ENCODE measurements at places on chromosomes 4 and X. TPM values are rescaled to one million over a fixed set of nuclear protein-coding genes. Genes with fewer than 3 reads are reported as not detected.
A peak's percentile ranks its signal among the peaks of the same experiment; 100 is the strongest.

The ITGB1BP2 gene
- total RNA-seq, result 4.4 TPM

The ITM2A gene
- 4.9 TPM for total RNA-seq

The PGAM4 gene
- not detected for total RNA-seq

The PDLIM3 gene
- 9.2 TPM for total RNA-seq

The SPANXD gene
- total RNA-seq, result 0.82 TPM

The CHRDL1 gene
- 6.3 TPM for total RNA-seq

The DUX4 gene
- total RNA-seq, result not detected

The RTL5 gene
- total RNA-seq, result 36.1 TPM

The TCEAL6 gene
- total RNA-seq, result not detected

The ZDHHC15 gene
- 3.0 TPM for total RNA-seq

The IRF2 gene
- 15.8 TPM for total RNA-seq

The MAGED4 gene
- 80.2 TPM for total RNA-seq

The HAND2 gene
- total RNA-seq, result 34.3 TPM

The GC gene
- not detected for total RNA-seq

The CT45A8 gene
- not detected for total RNA-seq

GRCh38 chrX:153674219-153674851 is 722 bp upstream of the PNCK start:
- peaks cover 26% of the 10 kb centered on the region for H3K27me3 ChIP-seq
- peaks cover 9% of the 10 kb centered on the region for H3K4me1 ChIP-seq
- peak; percentile 25 for DNase-seq
- no peak overlapping the region for H3K27ac ChIP-seq

- H3K4me1 ChIP-seq, result peaks cover 6% of the 10 kb centered on the region
- no peaks in the 10 kb centered on the region for H3K27me3 ChIP-seq
- H3K36me3 ChIP-seq, result peaks cover 5% of the 10 kb centered on the region
- peak overlapping the region; percentile 44 for H3K4me3 ChIP-seq
Observed at GRCh38 chrX:150983521-150984168, 510 bp downstream of the HMGB3 start.

GRCh38 chr4:149145803-149146202 is 669.8 kb downstream of the IQCM start:
- H3K27me3 ChIP-seq, result no peaks in the 10 kb centered on the region
- H3K36me3 ChIP-seq, result no peaks in the 10 kb centered on the region
- H3K27ac ChIP-seq, result no peak overlapping the region

- no peaks in the 10 kb centered on the region for H3K27me3 ChIP-seq
- peaks cover 3% of the 10 kb centered on the region for H3K36me3 ChIP-seq
- no peak overlapping the region for H3K4me3 ChIP-seq
- H3K4me1 ChIP-seq, result no peaks in the 10 kb centered on the region
- H3K27ac ChIP-seq, result no peak overlapping the region
Observed at GRCh38 chrX:57900975-57901374, 9.3 kb downstream of the ZXDA start.

DNA sequence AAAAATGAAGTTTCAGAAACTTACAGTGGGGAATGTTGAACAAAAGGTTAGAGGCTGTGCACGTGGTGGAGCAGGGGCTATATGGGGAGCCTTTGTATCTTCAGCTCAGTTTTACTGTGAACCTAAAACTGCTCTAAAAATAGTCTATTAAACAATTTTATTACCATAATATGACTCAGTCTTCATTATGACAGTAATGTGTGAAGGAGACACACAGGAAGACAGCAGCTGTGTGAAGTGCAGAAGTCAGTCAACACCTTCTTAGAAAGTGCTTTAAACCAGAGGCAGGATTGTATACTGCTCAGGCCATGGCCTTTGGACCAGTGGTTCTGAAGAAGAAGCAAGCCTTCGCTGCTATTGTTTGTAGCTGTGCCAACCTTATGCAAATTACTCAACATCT is 89.7 kb downstream of the ARHGAP10 start:
- no peak for DNase-seq
- peaks cover 9% of the 10 kb centered on the region for H3K36me3 ChIP-seq
- H3K27me3 ChIP-seq, result no peaks in the 10 kb centered on the region

- H3K27me3 ChIP-seq, result no peaks in the 10 kb centered on the region
- H3K4me1 ChIP-seq, result no peaks in the 10 kb centered on the region
- no peak for DNase-seq
- no peak overlapping the region for H3K27ac ChIP-seq
- H3K4me3 ChIP-seq, result no peak overlapping the region
Observed at GRCh38 chr4:176492646-176493302, 173.0 kb downstream of the SPCS3 start.

- no peak overlapping the region for H3K27ac ChIP-seq
- peaks cover 2% of the 10 kb centered on the region for H3K36me3 ChIP-seq
- no peak for DNase-seq
- H3K4me3 ChIP-seq, result no peak overlapping the region
- no peaks in the 10 kb centered on the region for H3K4me1 ChIP-seq
- peaks cover 53% of the 10 kb centered on the region for H3K27me3 ChIP-seq
Observed at GRCh38 chrX:126550816-126551215, 1.8 kb downstream of the DCAF12L1 start.

DNA sequence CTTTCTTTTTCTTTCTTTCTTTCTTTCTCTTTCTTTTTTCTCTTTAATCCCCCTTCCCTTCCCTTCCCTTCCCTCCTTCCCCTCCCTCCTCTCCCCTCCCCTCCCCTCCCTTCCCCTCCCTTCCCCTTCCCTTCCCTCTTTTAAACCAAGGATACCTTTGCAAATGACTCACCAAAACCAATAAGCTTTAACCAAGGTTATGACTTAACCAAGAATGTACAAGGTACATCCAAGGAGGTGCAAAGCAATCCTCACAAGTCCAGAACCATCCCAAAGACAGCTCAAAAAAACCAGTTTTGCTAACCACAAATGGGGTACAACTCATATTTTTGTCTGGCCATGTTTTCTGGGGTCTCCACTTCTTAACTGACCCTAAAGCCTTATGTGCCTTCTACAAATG is 174.7 kb upstream of the PPP1R2C start:
- DNase-seq, result no peak
- no peaks in the 10 kb centered on the region for H3K36me3 ChIP-seq
- H3K27ac ChIP-seq, result no peak overlapping the region
- no peaks in the 10 kb centered on the region for H3K27me3 ChIP-seq

- no peaks in the 10 kb centered on the region for H3K27me3 ChIP-seq
- H3K36me3 ChIP-seq, result no peaks in the 10 kb centered on the region
- no peak overlapping the region for H3K27ac ChIP-seq
- no peak for DNase-seq
Observed at GRCh38 chr4:140069066-140069465, 84.9 kb downstream of the MAML3 start.

- no peaks in the 10 kb centered on the region for H3K27me3 ChIP-seq
- no peak overlapping the region for H3K4me3 ChIP-seq
- peaks cover 22% of the 10 kb centered on the region for H3K4me1 ChIP-seq
- DNase-seq, result no peak
- H3K36me3 ChIP-seq, result peaks cover 14% of the 10 kb centered on the region
Observed at GRCh38 chr4:48904101-48904500, 2.5 kb downstream of the OCIAD2 start.

- no peaks in the 10 kb centered on the region for H3K36me3 ChIP-seq
- H3K4me1 ChIP-seq, result no peaks in the 10 kb centered on the region
- H3K27ac ChIP-seq, result no peak overlapping the region
- no peak overlapping the region for H3K4me3 ChIP-seq
Observed at GRCh38 chr4:14254252-14254651, 626.7 kb upstream of the BOD1L1 start.

DNA sequence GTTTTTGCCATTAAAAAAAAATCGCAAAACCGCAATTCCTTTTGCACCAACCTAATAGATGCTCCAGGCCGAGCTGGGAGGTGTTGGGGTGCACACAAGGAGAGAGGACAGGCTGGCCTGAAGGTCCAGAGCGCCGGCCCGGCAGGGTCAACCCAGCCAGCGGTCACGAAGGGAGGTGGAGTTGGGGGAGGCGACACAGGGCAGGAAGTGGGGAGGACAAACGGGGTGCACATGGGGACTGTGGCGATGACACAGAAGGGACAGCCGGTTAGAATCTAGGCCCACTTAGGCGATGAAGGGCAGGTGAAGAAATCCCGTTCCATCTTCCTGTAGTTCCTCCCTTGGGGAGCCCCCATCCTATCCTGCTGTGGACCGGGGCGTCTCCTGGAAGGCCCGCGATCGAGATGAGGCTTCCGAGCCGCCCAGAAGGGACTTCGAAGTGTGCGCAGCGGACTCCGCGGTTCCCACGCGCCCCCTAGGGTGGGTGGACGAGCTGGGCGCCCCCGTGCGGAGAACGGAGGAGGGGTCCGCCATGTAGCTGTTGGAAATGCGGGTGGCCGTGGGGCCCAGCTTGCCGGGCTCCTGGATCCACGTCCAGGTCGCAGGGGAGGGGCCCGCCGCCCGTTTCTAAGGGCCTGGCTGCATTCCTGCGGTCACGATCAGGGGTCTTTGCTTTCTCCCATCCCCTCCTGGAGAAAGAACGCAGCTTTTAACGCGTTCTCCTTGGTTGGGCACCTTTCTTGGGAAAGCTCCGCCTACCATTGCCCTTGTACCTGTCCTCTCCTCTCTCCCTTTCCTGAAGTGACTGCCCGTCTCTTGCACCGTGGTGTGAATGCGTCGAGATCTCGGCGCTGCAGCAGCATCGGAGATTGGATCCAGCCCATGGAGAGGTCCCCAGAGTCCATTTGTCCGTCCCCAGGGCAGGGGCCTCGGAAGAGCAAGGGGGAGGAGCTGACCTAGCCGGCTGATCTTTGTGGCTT is 17.0 kb upstream of the HPF1 start:
- H3K4me3 ChIP-seq, result no peak overlapping the region
- peaks cover 8% of the 10 kb centered on the region for H3K4me1 ChIP-seq
- no peak overlapping the region for H3K27ac ChIP-seq

DNA sequence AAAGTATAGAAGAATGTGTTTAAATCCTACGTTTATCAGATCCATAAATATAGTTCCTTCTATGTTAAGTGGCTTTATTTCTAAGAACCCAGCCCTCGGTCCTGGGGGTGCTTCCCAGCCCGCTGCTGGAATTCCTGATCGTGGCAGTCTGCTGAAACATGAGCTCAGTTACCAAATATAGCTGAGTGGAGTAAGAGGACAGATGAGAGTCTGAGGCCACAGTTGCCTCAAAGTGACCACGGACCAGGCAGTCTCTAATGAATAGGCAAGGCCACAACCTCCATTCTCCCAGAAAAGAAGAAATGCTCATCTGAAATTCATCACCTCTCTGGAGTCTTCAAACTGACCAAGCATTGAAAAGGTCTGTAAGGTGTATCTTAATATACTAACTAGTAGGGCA is at the start of gene PALLD:
Gene PALLD (plus strand): TSS at position 219 of the 400 bp plus-strand sequence.
- no peak within 1 kb of the TSS for H3K27ac ChIP-seq
- H3K27me3 ChIP-seq, result no peaks in the 10 kb centered on the region
- no peaks in the 10 kb centered on the region for H3K36me3 ChIP-seq
- no peak for DNase-seq

GRCh38 chr4:26772096-26772873 is 88.4 kb upstream of the STIM2 start:
- H3K27ac ChIP-seq, result no peak overlapping the region
- peaks cover 2% of the 10 kb centered on the region for H3K4me1 ChIP-seq
- peaks cover 50% of the 10 kb centered on the region for H3K36me3 ChIP-seq
- no peaks in the 10 kb centered on the region for H3K27me3 ChIP-seq
- no peak for DNase-seq

- H3K4me1 ChIP-seq, result peaks cover 23% of the 10 kb centered on the region
- H3K27me3 ChIP-seq, result no peaks in the 10 kb centered on the region
- DNase-seq, result no peak
Observed at GRCh38 chrX:13212191-13212651, 107.6 kb downstream of the ATXN3L start.

GRCh38 chr4:39494354-39494753 is 32.9 kb downstream of the UGDH start:
- peaks cover 5% of the 10 kb centered on the region for H3K36me3 ChIP-seq
- no peak for DNase-seq
- H3K27ac ChIP-seq, result no peak overlapping the region
- H3K27me3 ChIP-seq, result no peaks in the 10 kb centered on the region
- H3K4me3 ChIP-seq, result no peak overlapping the region

- no peak overlapping the region for H3K27ac ChIP-seq
- no peak for DNase-seq
- no peaks in the 10 kb centered on the region for H3K27me3 ChIP-seq
Observed at GRCh38 chrX:11050013-11050412, 61.1 kb upstream of the HCCS start.

DNA sequence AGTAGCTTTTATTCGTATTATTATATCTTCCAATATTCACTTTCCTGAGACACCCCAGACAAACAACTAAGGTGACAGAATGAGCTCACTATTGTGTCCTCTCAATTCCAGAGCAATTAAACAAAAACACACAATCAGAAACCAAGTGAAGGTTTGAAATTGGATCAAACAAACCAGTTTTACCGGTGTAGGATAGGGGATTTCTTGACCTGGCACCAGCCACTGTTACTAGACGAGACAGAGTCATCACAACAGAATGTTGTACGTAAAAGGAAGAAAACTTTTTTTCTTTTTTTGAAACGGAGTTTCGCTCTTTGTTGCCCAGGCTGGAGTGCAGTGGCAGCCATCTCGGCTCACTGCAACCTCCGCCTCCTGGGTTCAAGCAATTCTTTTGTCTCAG is 43.7 kb downstream of the LDOC1 start:
- H3K36me3 ChIP-seq, result no peaks in the 10 kb centered on the region
- no peaks in the 10 kb centered on the region for H3K4me1 ChIP-seq
- DNase-seq, result no peak
- no peaks in the 10 kb centered on the region for H3K27me3 ChIP-seq
- no peak overlapping the region for H3K27ac ChIP-seq

- DNase-seq, result no peak
- H3K4me1 ChIP-seq, result peaks cover 43% of the 10 kb centered on the region
- no peaks in the 10 kb centered on the region for H3K27me3 ChIP-seq
- peaks cover 7% of the 10 kb centered on the region for H3K36me3 ChIP-seq
- H3K4me3 ChIP-seq, result no peak overlapping the region
Observed at GRCh38 chr4:38386654-38387188, 277.3 kb upstream of the KLF3 start.

GRCh38 chr4:175419236-175419718 is 392.8 kb downstream of the GPM6A start:
- no peak overlapping the region for H3K4me3 ChIP-seq
- H3K36me3 ChIP-seq, result peaks cover 6% of the 10 kb centered on the region
- DNase-seq, result no peak
- H3K27me3 ChIP-seq, result no peaks in the 10 kb centered on the region

DNA sequence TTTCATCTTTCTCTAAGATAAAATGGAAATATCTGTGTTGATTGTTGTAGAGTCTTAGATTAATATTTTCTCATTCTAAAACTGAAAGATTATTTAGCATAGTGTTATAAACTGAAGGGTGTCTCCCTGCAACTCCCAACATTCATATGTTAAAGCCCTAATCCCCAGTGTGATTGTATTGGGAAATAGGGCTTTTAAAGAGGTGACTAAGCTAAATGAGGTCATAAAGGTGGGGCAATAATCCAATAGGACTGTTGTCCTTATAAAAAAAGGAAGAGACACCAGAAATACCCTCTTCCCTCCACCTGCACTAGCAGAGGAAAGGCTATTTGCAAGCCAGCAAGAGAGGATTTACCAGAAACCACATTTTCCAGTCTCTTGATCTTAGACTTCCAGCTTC is 1626.4 kb downstream of the C4orf33 start:
- no peaks in the 10 kb centered on the region for H3K36me3 ChIP-seq
- no peak overlapping the region for H3K27ac ChIP-seq
- DNase-seq, result no peak
- no peaks in the 10 kb centered on the region for H3K27me3 ChIP-seq

DNA sequence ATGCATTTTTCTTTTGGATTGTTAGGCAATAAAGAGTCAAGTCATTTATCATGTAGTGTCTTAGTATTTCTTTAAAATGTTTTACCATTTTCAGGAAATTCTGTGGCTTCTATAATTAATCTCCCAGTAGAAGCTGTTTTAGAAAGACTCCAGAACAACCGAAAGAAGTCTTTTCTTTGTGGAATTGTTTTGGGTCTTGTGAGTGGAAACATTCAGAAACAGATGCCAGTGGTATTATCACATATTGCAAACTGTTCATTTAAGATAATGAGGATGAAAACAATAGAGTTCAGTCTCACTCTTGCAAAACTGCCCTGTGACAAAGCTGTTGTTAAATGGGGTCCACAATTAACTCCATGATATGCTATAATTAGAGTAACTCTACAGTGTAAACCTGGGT is 211.2 kb upstream of the KIT start:
- no peak for DNase-seq
- no peaks in the 10 kb centered on the region for H3K4me1 ChIP-seq
- H3K27me3 ChIP-seq, result no peaks in the 10 kb centered on the region
- no peaks in the 10 kb centered on the region for H3K36me3 ChIP-seq

Data from mesothelial cell of epicardium (in vitro differentiated cells).